ENCODE measurements at places on chromosomes 6 and 20.

GRCh38 chr20:49712646-49712995, 1.1 kb downstream of the B4GALT5 start:
- no peak for DNase-seq

DNA sequence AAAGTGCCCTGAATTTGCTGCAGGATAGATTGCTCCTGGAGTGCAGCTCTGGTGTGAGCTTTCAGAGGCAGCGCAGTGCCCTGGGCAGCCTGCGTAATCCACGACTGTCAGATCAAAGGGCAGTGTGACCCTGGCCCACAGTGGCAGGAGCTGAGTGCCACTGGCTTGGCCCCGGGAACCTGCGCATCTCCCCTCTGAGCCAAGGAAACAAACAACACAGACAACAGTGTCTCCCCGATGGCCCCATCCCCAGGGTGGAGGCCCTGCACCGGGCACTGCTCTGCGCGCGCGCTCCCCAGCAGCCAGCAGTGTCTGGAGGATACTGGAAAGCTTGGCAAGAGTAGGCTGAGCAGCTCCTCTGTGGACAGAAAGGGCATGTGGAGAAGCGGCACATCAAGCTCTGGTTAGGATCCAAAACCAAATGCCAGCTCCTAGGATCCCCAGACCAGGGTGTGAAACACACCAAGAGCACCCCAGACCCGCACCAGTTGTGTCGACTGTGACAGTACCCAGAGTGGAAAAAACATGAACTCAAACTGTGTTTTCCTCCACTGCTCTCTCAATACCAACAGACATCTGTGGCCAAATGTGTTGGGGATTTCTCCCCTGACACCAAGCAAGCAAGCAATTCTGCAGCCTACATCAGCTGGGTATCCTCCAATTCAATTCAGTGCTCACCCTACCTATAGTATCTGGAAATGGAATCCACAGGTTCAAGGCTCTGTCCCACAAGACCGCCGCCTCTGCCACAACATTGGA, 26.7 kb downstream of the RBCK1 start:
- no peak for DNase-seq

DNA sequence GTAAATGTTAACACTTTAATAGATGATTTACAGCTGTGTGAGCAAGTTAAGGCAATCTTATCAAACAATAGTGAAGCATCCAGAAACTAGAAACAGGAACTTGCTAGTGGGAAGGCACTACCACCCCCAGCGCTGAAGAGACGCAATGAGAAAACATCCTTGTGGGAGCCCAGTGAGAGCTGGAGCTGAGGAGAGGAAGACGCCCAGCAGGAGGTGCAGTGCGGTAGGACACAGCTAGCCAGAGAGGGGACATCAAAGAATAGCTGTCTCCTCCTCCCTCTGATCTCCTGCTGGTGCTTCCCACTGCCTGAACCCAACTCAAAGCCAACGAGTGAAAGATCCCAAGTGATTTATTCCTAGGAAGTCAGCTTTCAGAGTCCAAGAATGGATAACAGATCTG, 140.3 kb downstream of the COL12A1 start:
- no peak for DNase-seq

DNA sequence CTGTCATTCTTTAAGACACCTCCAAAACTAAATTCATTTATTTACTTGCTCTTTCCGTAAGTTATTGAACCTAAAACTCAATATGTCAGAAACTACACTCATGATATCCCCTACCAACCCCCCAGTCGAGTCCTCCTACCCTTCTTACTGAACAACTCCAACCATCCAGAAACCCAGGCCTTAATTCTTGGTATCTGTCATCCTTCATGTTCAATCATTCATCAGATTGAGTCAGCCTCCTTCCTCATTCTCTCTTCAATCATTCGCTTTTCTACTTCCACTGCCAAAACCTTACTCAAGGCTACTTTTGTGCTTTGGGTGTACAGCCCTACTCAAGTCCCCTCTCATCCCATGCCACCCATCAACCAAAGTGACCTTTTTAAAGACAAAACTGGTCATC, 95.7 kb downstream of the SMLR1 start:
- no peak for DNase-seq

- no peak for DNase-seq
These were observed 60.0 kb downstream of the PTPN1 start for GRCh38 chr20:50569864-50570836.

GRCh38 chr6:143705569-143705968, 27.8 kb downstream of the PHACTR2 start:
- no peak for DNase-seq

DNA sequence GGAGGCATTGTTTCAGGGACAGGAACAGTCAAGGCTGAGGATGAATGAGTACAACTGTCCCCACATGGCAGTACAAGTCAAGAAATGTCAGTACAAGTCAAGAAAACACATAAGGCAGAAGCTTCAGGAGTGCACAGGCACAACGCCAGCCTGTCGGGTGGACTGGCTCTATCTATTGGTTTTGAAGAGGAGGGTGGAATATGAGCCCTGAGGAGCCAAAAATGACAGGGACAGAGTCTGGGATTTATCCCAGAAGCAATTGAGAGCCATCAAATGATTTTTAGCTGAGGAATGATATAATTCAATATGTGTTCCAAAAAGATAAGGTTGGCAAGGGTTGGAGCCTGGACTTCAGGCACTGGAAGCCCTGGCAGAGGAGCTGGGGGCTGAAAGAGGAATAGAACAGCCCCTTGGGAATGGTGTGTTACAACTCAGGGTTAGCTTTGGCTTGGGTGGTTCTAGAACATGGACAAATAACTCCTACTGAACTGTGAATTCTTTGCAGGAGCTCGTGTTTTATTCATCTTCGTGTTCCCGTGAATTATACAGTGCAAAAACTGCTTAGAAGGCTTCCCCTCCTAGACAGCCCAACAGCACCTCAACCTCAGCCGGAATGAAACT, 425.7 kb upstream of the ARID1B start:
- no peak for DNase-seq

DNA sequence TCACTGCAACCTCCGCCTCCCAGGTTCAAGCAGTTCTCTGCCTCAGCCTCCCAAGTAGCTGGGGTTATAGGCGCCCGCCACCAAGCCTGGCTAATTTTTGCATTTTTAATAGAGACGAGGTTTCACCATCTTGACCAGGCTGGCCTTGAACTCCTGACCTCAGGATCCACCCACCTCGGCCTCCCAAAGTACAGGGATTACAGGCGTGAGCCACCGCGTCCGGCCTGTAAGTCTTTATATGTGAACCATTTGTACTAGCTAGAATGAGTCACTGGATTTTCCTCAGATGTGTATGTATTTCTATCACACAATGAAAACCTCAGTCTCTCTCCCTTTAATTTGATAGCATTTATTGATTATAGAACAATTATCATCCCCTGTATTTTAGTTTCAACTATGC, 34.0 kb downstream of the ITCH start:
- no peak for DNase-seq

DNA sequence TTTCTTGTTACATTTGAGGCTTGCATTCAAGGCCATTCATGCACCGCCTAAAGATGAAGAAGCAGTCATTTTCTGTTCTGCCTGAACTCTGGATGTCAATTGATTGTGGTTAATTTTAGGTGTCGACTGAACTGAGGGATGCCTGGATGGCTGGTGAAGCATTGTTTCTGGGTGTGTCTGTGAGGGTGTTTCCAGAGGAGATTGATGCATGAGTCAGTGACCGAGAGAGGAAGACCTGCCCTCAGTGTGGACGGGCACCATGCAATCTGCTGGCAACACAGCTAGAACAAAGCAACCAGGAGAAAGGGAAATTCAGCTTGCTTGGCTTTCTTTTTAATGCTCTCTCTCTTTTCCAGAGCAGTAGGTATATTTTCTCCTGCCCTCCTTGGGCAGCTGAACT, 164.1 kb upstream of the ECI2 start:
- DNase-seq: no peak

- no peak for DNase-seq
These were observed 24.6 kb upstream of the ADGB start for GRCh38 chr6:146574211-146574610.
